ENCODE measurements at places on chromosomes 2 and 18.

GRCh38 chr2:3498783-3499394 lies 20.4 kb downstream of the ADI1 start:
- no peak for DNase-seq

DNA sequence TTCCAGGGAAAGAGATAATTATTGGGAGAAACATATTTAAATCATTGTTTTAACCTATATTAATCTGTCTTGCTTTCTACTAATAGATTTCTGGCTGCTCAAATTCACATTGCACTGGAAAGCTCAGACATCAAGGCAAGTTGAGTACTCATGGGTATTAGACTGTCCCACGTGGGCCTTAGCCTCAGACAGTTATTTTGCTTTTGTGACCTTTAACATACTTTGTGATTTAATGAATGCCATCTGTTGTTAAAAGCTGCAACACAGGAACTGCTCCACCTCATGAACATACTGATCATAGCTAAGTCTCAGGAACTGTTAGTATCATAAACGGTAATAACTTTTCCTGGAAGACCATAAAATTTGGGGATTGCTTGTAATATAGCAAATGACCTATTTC lies 2.7 kb upstream of the LCT start:
- DNase-seq, result peak; percentile 2

DNA sequence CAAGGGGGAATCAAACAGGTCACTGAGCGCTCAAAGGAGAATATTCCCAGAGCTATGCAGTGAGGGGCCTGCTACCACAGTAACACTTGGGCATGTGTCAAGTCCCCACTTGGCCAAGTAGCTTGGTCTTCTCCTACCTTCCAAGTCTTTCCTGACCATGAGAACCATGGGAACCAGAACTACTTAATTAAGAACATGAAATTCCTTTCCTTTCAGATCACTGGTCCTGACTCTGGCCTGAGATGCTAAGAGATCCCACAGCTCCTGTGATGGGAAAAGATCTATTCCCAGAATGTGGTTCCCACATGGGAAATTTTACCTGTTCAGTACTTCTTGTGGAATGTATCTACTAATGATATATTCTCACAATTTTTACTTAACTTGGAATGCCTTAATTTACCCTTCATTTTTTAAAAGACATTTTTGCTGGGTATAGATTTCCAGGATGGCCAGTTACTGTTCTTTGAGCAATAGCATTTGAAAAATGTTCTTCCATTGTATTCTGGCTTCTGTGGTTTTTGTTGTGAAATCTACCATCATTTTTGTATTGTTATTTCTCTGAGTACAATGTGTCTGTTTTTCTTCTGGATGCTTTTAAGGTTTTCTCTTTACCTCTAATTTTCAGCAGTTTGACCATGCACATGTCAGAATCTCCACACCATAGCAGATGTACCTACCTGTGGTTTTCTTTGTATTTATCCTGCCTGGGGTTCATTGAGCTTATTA lies 37.9 kb downstream of the KCNIP3 start:
- DNase-seq, result no peak

- DNase-seq, result no peak
Measured at GRCh38 chr18:66972681-66973080, 368.8 kb upstream of the CDH19 start.

DNA sequence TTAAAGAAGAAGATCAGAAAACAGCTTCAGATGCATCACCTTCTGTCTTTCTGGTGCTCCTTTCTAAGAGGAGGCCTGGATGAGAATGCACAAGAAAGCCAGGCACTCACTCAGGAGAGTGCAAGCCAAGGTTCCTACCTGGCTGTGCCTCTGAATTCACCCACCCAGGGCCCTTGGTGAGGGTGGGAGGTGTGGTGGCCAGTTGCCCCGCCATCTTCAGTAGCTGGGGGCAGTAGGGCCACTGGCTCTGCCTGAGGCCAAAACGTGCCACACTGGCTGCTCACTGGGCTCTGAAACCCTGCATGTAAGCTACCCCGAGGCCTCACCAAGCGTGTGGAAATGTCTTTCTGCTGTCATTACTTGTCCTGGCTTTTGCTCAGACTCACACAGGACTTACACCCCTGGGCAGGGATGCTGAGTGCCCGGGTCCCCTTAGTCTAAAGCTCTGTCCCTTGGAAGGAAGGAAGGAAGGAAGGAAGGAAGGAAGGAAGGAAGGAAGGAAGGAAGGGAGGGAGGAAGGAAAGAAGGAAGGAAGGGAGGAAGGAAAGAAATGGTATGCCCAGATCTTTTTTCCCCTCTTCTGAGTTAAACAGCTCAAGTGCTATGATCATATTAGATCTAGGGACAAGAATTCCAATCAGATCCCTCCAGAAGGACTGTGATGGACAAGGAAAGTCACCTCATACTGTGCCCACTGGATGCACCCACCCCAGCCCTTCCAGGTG lies 8.5 kb upstream of the LBH start:
- peak; percentile 83 for DNase-seq

Measured in SK-N-MC (cell line).